ENCODE measurements at places on chromosomes 12 and 14. TPM values are rescaled to one million over a fixed set of nuclear protein-coding genes. Genes with fewer than 3 reads are reported as not detected.

DNA sequence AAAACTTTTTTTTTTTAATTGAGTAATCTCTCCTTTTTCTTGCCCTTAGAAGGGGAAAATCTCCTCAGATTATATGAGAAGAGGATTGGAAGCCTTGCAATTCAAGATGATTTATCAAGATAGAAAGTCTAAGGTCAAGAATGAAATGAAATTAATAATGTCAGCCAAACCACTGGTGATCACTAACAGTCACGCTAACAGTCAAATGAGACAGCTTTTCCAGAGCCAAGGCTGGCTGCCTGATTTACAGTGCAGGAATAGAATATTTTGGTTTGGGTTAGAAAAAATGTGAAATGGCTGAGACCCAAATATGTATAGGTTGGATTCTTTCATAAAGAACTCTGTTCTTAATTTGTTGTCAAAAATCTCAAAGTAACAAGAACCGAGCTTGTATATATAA, 204.3 kb downstream of the PPM1H start:
- DNase-seq = no peak

DNA sequence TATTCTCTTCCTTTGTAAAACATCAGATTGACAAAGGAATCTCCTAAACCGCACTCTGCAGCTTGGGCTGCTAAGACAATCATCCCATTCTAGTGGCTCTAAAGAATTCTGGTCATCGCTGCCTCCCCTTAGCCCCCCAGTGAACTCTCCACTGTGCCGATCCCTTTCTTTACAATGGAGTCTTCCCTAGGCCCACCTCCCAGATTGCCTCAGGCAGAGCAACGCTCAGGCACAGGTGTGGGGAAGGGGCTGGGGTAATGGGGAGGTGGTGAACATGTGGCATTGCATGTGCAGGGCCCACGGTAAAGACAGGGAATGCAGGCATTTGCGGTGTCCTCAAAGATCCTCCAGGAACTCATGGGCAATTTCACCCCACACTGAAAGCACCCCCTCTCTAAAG, 86.3 kb downstream of the PLEKHG3 start:
- DNase-seq = no peak

- DNase-seq = no peak
Measured at GRCh38 chr12:128819293-128820144, 4.2 kb downstream of the SLC15A4 start.

- no peak for DNase-seq
Measured at GRCh38 chr12:104354167-104354867, 50.8 kb downstream of the EID3 start.

RTRAF gene
- total RNA-seq = 254 TPM

GRCh38 chr14:75132382-75133086, 5.7 kb upstream of the NEK9 start:
- peak; percentile 53 for DNase-seq

KCNH3 gene
- 2.4 TPM for total RNA-seq

- DNase-seq = peak; percentile 84
Measured at GRCh38 chr12:54431911-54432814, 13.1 kb upstream of the ITGA5 start.
